ENCODE measurements at places on chromosomes 12 and 14.

DNA sequence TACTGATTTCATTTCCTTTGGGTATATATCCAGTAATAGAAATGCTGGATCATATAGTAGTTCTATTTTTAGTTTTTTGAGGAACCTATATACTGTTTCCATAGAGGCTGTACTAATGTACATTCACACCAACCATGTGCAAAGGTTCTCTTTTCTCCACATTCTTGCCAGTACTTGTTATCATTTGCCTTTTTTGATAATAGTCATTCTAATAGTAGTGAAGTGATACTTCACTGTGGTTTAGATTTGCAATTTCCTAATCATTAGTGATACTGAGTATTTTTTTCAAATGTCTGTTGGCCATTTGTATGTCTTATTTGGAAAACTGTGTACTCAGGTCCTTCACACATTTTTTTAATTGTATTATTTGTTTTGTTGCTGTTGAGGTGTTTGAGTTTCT, 148.2 kb upstream of the NAV3 start:
- no peak for DNase-seq

- DNase-seq: no peak
Measured at GRCh38 chr14:81178063-81178462, 42.7 kb downstream of the GTF2A1 start.

DNA sequence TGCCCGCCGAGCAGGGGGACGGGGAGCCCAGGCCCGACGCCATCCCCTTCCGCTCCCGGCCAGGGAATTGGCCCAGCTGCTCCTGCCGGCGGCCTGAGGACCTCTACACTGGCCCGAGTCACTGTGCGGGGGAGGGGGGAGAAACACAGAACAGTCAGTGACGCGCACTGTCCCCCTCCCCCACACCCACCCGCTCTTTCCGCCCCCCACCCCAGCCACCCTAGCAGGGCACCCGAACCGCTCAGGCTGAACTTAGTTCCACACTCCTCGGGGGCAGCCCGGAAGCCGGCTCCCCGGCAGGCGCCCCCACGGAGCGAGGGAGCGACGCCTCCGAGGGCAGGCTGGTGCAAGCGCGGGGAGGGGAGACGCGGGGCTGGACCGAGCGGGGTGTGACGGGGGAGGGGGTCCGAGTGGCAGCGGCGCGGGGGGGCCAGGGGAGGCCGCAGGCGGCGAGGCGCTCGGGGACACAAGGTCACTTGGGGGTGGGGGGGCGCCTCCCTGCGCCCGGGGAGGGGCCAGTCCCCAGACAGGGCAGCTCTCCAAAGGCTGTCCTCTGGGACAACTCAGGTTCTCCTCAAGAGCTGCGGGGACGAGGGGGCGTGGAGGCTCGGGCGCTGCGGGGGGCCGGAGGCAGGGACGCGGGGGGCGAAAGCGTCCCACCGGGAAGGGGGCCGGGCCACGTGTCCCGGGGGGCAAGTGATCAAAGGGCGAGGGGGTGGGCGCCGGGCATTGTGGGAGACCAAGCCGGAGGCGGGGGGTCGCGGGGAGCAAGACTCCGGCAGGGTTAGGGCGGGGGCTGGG, 648 bp downstream of the CHD4 start:
- peak; percentile 75 for DNase-seq

- no peak for DNase-seq
Measured at GRCh38 chr14:60989599-60989998, 8.6 kb downstream of the SLC38A6 start.

DNA sequence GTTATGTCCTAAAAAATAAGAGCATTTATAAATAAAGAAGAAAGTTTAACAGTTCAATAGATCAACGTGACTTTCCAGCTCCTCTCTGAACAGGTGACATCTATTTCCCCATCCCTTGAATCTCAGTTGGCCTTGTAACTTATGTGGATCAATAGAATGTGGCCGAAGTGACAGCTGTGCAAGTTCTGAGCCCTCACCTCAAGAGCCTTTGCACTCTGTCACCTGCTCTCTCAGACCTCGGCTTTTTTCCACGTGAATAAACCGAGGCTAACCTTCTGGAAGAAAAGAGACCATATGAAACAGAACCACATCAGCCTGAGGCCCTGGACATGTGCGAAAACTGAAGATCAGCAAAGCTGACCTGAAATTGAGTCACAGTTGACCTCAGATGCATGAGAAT, 253.0 kb downstream of the DAD1 start:
- DNase-seq: no peak

DNA sequence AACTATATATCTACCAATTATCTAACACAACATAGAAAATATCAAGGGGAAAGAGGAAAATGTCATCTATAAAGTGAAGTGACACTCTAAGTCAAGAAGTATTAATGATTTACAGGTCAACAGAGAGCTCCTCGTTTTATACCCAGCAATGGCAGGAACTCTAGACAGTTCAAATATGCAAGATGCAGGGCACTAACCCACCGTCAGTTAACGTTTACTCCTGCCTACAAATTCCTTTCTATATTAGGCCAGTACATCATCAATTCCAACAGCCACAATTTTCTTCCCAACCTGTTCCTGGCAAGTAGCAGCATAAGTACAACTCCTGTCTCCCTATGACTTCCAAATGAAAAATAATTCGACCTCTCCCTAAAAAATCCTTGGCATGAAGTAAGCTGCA, 9.0 kb upstream of the KANSL2 start:
- DNase-seq: no peak

DNA sequence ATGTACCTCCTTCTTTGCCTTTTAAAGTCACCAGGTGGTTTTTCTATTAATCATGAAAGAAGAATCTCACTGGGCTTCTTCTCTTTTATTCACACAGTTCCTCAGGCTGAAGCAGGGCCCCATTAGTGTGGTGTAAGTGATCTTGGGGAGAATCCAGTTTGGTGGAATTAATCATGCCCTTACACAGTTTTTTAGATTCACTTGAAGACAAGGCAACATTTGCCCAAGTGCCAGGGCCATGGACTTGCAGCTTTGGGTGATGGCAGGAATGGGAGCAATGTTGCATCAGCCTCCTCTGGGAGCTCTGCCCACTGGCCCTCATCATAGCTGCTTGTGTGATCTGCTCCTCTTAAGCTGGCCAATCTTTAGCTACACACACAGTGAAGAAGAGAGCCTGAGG, 33.8 kb downstream of the KCNK10 start:
- no peak for DNase-seq

DNA sequence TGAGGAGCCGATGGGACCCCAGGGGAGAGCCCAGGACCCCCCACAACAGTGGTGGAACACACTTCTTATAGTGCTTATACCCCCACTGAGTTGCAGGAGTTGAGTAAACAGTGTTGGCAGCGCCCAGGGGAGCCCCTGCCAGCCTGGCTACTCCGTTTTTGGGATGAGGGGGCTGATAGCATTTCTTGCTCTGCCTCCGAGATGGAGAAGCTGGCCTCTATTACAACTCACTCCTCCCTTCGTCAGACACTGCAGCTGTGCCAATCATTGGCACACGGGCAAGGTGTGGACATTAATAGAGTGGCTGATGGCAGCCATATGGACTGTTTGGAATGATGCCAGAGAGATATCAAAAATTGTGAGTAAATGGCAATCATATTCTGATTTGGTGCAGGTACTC, 94.9 kb upstream of the TMPO start:
- no peak for DNase-seq

GRCh38 chr12:91326058-91327027, 143.7 kb upstream of the DCN start:
- peak; percentile 3 for DNase-seq

- DNase-seq: no peak
Measured at GRCh38 chr12:15887043-15887817, 5.0 kb downstream of the STRAP start.

DNA sequence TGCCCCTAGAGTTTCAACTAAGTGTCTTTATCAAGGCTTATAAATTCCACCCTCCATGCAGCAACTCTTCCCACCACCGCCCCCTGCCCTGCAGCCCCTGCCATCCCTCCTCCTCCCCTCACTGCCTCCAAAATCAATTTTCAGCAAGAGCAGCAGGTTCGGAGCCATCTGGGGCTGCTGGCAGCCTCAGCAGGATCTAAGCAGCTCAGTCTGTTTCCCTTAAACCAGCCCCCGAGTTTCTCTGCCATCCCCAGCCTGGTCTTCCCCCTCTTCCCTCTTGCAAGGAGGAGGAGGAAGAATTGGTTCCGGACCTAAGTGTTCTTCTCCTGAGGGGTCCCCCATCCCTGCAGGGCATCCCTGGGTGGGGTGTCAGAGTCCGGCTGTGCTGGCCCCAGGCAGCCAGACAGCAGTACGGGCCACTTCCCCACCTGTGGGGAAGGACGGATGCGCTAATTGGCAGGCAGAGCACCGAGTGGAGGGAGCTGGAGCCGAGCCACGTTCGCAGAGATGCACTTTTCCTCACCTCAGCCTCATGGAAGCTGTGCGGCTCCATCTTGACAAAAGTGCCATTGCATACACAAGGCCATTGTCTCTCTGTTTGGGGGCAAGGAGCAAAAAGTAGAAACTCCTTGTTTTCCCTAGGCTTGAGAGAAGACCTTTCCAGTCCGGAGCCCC, 189.3 kb downstream of the KCNA5 start:
- no peak for DNase-seq

DNA sequence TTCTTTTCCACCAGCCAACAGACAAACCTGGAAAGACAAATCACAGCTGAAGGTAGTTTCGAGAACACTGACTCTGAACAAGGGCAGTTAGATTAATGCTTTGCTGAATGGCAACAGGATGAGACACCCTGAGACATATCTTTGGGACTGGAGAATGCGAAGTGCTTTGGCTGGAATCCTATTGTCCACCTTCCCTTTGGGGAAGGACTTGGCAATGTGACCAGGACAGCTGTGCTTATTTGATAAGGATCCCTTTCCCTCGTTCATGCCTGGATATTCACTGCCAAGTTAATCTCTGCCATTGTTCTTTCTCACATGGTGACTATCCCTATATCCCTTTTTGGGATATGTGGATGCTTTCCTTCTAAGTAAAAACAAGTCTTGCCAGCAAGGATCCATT, 537.1 kb upstream of the SEL1L start:
- no peak for DNase-seq

DNA sequence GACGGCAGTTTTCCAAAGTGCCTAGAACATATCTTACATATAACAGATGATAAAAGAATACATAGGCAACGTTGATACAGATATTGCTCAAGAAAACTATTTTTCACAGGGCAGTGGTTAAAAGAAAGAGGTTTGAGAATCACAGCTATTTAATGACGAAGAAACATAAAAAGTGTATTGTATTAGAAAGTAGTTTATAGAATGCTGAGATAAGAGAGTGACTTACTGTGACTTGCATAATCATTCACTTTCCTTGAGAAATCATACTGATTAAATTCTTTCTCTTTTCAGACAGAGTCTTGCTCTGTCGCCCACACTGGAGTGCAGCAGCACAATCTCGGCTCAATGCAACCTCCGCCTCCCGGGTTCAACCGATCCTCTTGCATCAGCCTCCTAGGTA, 57.7 kb downstream of the PPP1R12A start:
- DNase-seq: no peak

DNA sequence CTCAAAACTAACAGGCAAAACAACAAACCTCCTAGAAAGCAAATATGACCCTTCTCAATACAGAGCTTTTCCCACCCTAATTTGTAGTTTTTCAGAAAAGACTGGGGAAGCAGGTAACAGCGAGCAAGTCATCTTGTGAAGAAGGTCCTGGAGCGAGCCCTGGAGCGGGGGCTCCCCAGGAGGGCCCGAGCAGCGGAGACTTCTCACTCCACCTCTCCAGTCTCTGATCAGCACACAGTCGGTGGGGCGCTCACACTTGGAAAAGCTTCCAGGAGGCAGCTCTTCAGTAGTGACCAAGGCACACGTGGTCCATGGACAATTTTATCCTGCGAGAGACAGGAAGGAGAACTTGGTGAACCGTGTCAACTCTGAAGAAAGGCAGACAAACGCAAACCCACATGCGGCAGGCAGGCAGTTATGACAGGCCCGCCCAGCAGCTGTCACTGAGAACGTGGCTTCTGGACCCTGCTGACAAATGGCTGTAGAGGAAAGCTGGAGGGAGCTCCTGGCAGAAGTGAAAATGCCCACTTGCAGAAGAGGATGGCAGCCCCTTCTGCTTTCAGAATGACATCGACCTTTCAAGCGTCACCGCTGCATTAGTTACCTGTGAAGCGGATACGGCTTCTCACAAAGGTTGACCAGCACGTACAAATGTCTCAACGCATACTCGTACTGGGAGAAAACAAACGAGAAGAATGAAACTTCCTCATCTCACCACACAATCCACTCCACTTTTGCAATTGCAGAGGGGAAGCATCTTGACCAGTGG, 44.2 kb downstream of the LGMN start:
- no peak for DNase-seq

- DNase-seq: no peak
Measured at GRCh38 chr12:106581543-106582248, 1.1 kb upstream of the RFX4 start.

GRCh38 chr12:89424389-89424788, 72.1 kb upstream of the DUSP6 start:
- no peak for DNase-seq

GRCh38 chr12:94059394-94060368, 88.7 kb upstream of the PLXNC1 start:
- no peak for DNase-seq

GRCh38 chr12:47769234-47770085, 3.6 kb upstream of the SLC48A1 start:
- no peak for DNase-seq

DNA sequence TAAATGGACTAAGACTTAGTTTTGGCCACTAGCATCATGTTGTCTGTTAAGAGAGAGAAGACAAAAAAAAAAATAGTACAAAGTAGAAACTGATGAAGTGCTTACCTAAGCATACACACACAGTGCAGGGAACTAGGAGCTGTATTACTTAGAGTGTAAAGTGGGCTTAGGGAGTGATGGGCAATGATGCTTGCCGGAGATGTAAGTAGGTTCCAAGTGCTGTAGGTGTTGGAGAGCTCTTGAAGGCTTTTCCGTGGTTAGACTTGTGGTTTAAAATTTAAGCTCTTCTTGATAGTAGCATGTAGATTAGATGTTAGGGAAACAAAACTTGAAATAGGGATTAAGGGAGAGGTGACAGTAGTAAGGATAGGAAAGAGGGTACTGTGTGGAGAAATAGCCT, 34.7 kb downstream of the MIA2 start:
- no peak for DNase-seq

DNA sequence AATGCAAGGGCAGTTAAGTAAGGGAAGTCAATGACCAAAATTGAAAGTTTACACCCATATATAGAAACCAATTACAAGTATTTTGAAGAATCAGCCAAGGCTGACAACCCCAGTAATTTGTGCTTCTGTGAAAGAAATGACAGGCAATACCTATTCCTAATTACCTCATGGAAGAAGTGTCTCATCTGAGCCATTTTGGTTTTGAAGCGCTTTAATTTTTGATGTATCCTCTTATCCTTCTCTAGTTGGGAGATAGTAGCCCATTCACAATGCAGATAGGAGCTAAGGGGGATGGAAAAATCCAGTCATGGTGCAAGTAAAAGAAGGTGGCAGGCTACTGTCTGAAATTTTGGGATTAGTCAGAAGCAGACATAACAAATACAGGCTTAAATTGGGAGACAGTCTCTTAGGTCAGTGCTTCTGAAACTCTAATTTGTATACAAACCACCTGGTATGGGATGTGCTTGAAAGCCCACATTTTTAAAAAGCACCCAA, 30.4 kb upstream of the SUPT16H start:
- no peak for DNase-seq

GRCh38 chr12:106757623-106758348, 16.7 kb upstream of the RIC8B start:
- DNase-seq: no peak
